NCI-H1417 (cell line): ENCODE measurements at places on chromosomes 6 and 20.

DNA sequence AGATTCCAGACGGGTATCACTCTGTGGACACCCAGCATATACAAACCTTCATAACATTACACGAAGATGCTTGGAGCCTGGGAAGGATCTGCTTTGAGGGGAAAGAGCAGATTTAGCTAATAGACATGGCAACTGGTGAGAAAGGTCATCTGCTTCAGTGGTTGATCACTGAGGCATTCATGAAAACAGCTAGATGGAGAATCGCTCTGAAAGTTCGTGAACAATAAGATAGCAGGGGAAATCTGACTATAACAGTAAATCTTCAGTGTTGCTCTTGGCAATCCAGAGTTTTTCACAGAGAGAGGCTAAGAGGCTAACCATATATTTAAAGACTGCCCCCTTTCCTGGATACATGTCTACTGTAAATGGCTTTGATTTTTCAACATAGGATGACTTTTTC lies 245.3 kb downstream of the FARS2 start:
- no peak for DNase-seq

GRCh38 chr6:23696992-23697391 lies 429.0 kb upstream of the NRSN1 start:
- no peak for DNase-seq

DNA sequence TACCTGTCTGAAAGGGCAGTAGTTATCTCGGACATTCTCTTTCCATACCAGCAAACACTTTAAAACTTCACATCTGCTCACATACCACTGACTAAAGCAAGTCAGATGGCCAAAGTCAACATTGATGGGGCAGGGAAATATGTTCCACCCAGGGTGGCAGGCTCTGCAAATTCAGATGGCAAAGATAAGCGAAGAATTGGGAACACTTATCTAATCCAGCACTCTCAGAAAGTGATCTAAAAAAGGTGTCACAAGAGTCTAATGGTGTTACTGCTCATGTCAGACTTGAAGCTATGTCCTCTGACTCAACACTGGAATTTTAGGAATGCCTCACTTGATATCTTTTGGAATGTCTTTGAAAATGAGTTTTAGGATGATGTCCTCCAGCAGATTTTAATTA lies 1086.2 kb downstream of the KIF16B start:
- no peak for DNase-seq

DNA sequence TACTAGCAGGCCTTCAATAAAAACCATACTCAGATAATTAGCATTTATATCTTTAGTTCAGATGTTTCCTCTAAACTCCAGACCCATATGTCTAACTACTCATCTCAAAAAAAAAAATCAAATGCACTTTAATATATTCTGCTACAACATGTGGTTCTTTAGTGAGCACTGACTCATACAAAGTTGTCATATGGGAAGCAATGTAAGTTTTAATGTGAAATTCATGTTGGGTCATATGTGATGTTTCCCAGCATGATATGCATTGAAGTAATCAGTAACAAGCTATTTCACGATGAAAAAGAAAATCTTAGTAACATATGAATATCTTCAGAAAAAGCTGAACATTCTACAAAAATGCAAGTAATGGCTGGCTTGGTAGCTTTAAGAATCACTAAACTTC lies 859.7 kb upstream of the ADGRB3 start:
- no peak for DNase-seq

- DNase-seq = no peak
Observed at GRCh38 chr6:131597446-131597845, 24.4 kb downstream of the ARG1 start.

DNA sequence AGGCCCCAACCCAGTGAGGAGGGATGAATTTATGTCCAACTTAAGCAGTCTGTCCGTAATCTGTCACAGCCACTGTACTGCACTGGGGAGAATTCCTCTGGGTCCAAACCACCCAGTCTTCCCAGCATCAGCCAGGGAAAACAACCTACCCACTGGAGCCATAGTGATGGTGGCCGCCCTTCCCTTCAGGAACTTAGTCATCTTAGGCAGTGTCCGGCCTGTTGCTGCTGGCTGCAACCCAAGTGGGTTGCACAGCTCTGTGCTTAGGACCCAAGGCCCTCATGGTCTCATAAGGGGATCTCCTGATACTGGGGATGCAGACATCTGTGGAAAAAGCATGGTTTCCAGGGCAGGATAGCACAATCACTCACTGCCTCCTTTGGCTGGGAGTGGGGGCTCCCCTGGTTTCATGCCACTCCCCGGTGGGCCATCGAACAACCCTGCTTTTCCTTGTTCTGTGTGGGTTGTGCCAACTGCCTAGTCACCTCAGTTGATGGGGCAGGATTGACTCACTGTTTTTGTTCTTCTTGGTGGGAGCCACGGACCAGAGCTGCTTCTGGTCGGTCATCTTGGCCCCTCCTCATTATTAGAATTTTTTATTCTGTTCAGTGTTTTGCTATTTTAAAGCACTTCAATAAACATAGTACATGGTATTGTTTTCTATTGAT lies 591.9 kb downstream of the DOK5 start:
- no peak for DNase-seq

- DNase-seq = peak; percentile 58
Observed at GRCh38 chr6:18595774-18596530, 208.8 kb downstream of the RNF144B start.

GRCh38 chr20:25257756-25258475 lies 10.0 kb downstream of the PYGB start:
- DNase-seq = no peak

DNA sequence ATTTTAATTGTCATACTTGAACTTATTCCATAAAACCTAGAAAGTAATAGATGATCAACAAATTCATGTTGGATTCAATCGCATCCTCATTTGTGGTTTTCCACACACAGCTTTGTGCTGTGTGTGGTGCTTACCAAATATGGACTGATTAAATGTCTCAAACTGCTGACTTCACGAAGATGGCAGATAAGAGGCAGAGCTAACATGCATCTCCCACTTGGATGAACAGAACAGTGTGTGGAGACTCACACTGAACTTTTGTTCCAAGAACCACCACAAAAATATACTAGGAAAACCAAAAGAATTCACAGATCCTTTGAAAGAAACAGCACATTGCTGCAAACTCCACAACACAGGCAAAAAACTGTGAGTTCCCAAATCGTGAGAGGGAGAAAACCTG lies 603.7 kb downstream of the TENT5A start:
- no peak for DNase-seq

- no peak for DNase-seq
Observed at GRCh38 chr20:46933150-46933549, 38.5 kb downstream of the EYA2 start.

- DNase-seq = no peak
Observed at GRCh38 chr6:143110572-143110971, 49.9 kb downstream of the AIG1 start.

DNA sequence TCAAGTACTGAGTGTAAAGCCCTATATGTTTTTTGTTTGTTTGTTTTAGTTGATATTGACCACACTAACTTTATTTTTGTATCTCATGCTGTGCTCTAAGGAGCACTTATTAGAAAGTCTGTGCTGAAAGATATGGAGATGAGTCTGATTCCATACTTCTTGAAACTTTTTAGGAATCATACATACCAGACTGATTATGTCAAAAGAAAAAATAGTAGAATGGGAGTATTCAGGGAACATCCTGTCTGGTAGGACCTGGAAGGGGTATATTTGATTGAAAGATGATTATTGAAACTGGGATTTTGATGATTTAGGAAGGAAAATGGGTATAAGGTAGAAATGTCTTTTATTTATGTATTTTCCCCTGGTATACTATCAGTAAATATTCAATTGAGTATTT lies 111.4 kb downstream of the QKI start:
- no peak for DNase-seq

GRCh38 chr6:165689699-165690098 lies 26.7 kb upstream of the PDE10A start:
- DNase-seq = no peak

DNA sequence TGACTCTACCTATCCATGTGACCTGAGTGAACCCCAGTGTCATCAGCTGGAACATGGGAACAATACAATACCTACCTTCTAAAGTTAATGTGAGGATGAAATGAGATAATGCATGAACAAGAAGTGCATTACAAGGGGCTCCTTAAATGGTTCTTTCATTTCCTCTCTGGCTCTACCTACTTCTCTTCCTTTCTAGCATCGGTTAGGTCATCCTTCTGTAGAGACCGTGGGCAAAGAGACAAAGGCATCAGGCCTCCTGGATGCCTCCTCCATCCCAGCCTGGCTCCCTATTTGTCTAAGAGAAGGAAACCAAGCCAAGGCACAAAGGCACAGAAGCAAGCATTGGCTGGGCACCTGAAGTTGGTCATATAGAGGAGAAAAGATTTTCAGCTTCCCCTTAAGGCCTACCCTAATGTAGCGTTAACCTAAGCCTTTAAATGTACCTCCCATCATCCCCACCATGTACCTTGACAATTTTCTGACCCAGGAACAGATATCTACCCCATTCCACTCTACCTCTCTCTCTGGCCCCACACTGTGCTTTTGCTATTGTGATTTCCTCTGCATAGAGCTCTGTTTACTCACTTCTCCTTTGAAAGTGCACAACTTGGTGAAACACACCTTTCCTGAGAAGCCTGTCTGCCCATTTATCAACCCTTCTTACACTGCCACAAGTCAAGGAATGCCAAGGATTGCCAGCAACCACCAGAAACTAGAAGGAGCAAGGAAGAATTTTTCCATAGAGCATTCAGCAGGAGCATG lies 86.6 kb downstream of the GCLC start:
- DNase-seq = no peak

- DNase-seq = no peak
Observed at GRCh38 chr6:215335-216034, 76.8 kb upstream of the DUSP22 start.

DNA sequence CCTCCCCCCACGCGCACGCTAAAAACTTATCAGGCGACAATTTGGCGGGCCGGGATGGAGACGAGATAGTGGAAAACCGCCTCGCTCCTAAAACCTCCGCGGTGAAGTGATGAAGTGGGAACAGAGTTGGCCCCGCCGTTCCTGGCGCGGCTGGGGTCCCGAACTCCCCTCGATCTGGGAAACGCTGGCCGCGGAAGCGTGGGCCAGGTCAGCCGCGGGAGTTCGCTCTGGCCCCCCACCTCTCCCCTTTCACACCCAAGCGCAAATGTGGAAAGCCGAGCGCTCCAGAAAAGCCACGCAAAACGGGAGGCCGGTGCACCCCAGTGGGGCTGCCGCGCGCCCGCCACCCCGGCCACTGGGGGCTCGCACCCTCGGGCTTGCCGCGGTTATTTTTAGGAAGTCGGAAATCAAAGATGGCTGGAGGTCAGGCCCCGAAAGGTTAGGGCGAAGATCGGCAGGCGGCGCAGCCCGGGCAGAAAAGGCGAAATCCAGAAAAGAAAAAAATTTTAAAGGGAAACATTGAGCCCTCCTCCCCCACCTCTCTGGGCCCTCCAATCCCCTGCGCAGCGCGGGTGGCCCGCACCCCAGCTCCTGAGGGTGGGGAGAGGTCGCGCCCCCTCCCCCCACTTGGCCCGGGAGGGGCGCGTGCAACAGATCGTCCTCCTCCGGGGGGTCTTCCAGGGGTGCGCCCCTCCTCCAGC lies 1.0 kb downstream of the SALL4 start:
- peak; percentile 63 for DNase-seq

GRCh38 chr6:113182370-113183141 lies 674.6 kb upstream of the MARCKS start:
- no peak for DNase-seq
